Right kidney (tissue), 9 donors: ENCODE measurements at places on chromosomes 13 and 19.

GRCh38 chr13:94053986-94054593 lies 425.4 kb downstream of the DCT start:
- peak; percentile 53 for DNase-seq

DNA sequence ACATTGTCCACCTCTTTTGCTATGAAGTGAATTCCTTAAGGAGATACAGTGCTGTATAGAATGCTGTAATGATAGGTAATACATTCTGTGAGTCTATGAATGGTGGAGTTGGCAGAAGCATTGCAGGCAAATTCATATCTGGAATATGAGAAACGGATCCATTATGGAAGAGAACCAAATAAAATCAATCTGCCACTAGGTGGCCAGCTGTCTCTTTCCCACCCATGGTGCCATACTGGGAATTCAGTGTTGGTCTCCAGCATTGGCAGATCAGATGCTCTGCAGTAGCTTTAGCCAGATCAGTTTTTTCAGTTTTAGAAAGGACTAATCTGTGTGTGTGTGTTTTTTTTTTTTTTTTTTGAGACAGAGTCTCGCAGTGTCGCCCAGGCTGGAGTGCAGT lies 27.6 kb downstream of the DNAJC3 start:
- DNase-seq: no peak

GRCh38 chr13:80379245-80379644 lies 38.3 kb upstream of the SPRY2 start:
- DNase-seq: no peak

- DNase-seq: no peak
Observed at GRCh38 chr13:100235311-100235901, 146.5 kb downstream of the PCCA start.

DNA sequence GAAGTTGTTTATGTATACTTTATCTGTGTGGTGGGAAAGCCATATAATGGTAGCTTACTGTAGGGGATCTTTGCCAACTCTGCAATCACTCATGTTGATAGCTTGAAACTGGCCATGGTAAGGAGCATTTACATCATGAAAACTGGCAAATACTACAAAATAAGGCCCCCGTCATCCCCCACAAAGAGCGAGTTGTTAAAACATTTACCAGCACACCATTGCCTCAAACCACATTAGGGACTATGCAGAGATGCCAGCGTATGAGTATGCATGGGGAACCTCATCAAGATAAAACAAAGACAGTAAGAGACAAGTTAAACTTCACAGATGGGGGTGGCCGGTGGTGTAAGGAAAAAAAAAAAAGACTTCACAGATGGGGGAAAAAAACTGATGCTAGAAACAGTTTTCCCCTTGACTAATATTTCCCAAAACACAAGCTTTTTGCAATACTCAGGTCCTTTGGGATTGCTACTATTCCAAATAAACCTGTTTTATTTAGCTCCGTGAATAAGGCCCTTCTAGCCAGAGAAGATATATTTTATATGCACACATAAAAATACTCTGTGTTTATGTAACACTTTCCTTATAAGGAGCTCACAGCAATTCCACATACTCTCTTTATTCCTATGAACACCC lies 70.6 kb upstream of the SERP2 start:
- DNase-seq: no peak

GRCh38 chr19:1093811-1094553 lies 1.2 kb downstream of the POLR2E start:
- DNase-seq: no peak

- DNase-seq: no peak
Observed at GRCh38 chr19:42174958-42175734, 42.3 kb downstream of the DEDD2 start.

- no peak for DNase-seq
Observed at GRCh38 chr19:36113894-36114720, 568 bp downstream of the POLR2I start.

- peak; percentile 13 for DNase-seq
Observed at GRCh38 chr13:32228330-32229041, 86.7 kb downstream of the ZAR1L start.

DNA sequence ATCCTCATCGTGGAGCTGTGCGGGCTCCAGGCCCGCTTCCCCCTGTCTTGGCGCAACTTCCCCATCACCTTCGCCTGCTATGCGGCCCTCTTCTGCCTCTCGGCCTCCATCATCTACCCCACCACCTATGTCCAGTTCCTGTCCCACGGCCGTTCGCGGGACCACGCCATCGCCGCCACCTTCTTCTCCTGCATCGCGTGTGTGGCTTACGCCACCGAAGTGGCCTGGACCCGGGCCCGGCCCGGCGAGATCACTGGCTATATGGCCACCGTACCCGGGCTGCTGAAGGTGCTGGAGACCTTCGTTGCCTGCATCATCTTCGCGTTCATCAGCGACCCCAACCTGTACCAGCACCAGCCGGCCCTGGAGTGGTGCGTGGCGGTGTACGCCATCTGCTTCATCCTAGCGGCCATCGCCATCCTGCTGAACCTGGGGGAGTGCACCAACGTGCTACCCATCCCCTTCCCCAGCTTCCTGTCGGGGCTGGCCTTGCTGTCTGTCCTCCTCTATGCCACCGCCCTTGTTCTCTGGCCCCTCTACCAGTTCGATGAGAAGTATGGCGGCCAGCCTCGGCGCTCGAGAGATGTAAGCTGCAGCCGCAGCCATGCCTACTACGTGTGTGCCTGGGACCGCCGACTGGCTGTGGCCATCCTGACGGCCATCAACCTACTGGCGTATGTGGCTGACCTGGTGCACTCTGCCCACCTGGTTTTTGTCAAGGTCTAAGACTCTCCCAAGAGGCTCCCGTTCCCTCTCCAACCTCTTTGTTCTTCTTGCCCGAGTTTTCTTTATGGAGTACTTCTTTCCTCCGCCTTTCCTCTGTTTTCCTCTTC lies 6.3 kb downstream of the MYADM start:
- no peak for DNase-seq

DNA sequence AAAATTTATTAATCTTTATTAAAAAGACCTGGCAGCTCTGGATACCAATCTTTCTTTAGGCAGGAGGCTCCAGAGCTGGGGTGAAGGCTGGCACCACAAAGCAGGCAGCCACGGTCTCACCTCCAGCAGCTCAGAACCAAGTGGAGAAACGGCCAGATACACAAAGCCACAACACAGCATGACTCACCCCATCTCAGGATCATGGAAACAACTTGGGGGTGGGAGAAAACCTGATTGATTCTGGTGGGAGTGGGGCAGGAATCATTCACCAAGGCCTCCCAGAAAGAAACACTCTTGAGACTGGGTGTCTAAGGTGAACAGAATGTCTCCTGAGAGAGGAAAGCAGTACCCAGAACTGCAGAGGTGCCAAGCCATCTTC lies 64.2 kb downstream of the CRYL1 start:
- DNase-seq: no peak

- no peak for DNase-seq
Observed at GRCh38 chr13:43434191-43434590, 352.6 kb downstream of the ENOX1 start.

- DNase-seq: no peak
Observed at GRCh38 chr19:44003461-44004009, 778 bp downstream of the ZNF230 start.

GRCh38 chr13:113635709-113636108 lies 22.3 kb downstream of the ATP4B start:
- DNase-seq: no peak

- DNase-seq: no peak
Observed at GRCh38 chr13:93624311-93624777, 397.7 kb downstream of the GPC6 start.

- DNase-seq: no peak
Observed at GRCh38 chr13:114078461-114079451, 53.7 kb downstream of the RASA3 start.

DNA sequence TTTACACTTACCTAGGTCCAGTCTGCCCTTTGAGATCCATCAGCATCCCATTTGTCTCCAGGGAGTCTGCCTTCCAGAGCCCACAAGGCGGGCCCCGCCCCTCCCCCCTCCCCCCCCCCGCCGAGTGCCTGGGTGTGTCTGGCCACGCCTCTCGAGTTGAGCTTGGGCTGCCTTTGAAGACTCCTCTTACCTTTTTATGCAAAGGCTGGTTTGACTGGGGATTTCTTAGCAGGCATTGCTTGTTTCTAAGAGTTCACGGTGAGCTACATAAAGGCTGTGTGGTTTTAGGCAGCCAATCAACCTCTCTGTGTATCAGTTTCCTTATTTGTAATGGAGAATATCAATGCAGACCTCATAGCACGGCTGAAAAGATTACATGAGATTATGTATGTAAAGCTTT lies 11.3 kb downstream of the GPR12 start:
- no peak for DNase-seq

DNA sequence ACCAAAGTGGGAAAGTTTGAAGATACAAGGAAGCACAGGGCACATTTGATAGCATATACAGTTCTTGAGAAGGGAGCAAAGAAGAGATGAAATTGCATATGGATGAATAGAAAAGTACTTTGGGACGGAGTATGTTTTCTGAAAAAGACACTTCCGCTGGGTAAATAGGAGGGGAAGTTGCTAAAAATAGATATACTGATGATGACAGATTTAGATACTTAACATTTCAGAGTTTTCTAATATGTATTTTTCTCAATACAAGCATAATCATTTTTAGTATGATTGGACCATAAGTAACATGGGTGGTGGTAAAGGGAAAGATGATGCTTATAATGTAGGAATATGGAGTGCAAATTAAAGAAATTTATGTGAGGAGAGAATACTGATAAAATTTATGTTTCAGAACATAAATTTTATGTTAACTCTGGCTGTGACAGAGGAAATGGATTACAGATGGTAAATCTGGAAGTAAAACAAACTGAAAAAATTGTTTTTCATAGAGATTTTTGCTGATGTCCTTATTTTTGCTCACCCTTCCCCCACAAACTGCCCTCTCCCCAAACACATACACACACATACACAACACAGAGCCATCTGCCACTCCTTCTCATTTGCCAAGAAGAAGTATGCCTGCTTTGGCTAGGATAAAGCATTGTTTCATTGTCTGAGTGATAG lies 583.9 kb upstream of the MIR17HG start:
- no peak for DNase-seq

- no peak for DNase-seq
Observed at GRCh38 chr13:109422161-109422560, 364.2 kb downstream of the IRS2 start.

DNA sequence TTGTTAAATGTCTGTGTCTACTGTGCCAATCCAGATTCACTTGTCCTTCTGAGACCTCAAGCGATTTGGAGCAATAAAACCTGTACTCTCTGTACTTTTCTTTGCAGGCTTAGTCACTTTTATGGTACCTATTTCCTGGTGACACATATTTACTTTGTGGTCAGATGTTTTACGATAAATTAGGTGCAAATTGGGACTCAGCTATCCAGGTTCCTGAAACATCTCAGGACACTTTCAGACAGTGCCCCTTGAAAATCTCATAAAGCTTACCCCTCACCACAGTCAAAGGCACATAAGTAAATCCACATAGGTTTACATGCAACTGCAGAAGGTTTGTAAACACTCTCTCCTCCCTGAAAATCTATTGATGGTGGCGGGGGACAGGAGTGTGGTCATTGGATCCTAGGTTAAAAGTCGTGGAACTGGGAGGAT lies 438.8 kb downstream of the EFNB2 start:
- DNase-seq: no peak

DNA sequence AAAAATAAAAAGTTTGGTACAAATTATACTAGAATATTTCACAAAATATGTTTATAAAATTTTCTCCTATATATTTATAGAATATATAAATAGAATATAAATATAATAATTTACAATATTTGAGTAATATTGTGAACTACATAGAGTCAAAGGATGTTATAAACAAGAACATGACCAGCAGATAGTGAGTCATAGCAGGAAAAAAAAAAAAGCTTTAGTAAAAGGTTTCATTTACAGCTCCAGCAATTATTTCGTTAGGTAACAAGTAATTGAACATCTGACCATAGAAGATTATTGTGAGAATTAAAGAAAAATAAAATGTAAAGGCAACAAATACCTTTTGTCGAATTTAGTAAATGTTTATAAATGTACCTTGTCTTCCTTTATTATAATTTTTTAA lies 864.1 kb downstream of the PCDH17 start:
- DNase-seq: no peak

DNA sequence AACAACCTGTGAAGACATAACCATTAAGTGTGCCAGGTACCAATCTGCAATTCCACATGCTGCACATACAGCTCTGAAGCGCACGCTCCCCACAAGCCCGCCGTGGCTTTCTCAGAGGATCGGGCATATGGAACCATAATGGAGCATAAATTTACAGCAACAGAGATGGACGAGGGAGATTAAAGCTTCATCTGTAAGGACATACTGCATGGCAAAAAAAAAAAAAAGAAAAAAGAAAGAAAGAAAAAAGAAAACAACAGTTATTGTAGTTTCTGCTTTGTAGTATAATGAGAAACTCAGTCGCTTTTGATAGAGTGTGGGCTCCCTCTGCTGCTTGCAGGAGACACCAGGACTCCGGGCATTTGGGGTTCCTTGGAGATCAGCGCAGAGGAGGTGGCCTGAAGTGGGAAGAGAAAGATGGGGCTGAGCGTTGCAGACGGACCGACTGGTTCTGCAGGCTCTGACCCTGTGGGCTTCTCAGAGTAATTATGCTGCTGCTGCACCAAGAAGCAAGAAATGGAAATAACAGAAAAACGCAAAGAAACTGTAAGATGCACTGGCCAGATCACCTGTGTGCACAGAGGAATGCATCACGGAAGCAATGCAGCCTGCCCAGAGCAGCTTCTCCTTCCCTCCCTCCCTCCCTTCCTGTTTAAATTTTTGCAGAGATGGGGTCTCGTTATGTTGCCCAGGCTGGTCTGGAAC lies 10.8 kb upstream of the PDCD5 start:
- peak; percentile 49 for DNase-seq

DNA sequence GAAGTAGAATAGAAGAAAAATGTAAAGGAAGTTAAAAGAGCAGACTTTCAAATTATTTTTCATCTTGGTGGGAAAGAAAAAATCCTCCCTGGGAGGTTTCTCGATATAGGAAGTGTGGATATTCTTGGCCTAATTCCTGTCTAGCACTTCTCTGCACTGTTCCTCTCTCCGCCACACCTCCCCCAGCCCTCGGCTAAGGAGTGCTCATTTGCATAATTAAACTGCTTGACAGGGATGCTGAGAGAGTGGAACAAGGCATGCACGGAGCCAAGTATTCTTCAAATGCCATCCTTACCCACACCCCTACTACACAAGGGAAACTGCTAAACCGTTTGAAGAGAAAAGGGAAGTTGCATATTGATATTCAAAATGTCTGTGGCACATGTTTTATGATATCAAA lies 511.0 kb upstream of the HTR2A start:
- no peak for DNase-seq

- DNase-seq: no peak
Observed at GRCh38 chr13:25607096-25607495, 235.3 kb downstream of the ATP8A2 start.

GRCh38 chr13:35727881-35728280 lies 251.4 kb upstream of the MAB21L1 start:
- DNase-seq: no peak

DNA sequence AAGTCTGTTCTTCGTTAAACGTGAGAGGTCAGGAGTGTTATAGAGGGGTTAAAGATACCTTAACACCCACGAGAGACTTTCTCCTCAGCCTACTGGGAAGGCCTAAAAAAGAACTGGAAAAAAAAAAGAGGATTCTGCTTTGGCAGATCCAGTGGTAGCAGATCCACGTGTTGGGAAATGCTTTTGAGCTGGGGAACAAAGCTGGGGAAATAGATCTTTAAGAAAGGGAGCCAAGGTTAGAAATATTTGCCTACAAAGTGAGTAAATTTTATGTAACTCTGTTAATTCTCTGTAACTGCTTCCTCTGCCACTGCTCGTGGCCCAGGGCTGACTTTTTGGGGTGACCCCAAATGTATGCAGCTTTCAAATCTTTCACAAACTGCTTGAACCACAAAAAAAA lies 11.7 kb downstream of the RFX2 start:
- no peak for DNase-seq
